ENCODE measurements at places on chromosomes 3 and 15.
A peak's percentile ranks its signal among the peaks of the same experiment; 100 is the strongest.

GRCh38 chr3:164352991-164353390 is 725.3 kb downstream of the SI start:
- no peak for DNase-seq

- DNase-seq: no peak
Observed at GRCh38 chr3:123584284-123584987, 417 bp downstream of the HACD2 start.

DNA sequence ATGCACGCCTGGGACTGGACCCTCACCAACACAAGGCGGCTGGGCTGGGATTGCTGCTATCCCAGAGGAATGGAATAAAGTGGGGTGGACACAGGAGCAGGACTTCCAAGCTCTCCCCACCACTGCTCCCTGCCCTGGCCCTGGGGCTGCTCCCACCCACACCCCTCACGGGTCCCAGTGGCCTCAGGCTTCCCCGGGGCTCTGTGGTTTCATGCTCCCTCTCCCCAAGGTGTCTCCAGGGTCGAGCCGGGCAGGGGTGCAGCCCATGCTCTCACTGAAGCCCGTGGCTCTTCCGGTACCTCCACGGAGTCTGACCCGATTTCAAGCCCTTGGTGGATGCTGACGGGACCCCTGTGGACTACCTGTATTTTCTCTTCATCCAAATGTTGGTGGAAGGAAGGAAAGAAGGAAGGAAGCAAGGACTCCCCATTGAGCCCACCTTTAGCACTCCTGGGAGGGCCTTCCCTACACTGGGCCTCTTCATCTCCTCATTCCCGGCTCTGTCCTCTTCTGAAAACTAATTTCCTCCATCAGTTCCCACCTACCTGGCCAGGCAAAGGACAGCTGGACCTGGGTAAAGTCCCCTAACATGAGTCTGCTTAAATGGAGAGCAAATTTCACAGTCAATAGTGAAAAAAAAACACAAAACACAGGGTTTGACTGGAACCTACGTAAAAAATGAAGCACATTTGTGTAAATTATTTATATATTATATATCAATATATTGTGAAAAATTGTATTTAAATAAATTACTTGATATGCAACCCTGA is 44.0 kb upstream of the PCSK6 start:
- no peak for DNase-seq

DNA sequence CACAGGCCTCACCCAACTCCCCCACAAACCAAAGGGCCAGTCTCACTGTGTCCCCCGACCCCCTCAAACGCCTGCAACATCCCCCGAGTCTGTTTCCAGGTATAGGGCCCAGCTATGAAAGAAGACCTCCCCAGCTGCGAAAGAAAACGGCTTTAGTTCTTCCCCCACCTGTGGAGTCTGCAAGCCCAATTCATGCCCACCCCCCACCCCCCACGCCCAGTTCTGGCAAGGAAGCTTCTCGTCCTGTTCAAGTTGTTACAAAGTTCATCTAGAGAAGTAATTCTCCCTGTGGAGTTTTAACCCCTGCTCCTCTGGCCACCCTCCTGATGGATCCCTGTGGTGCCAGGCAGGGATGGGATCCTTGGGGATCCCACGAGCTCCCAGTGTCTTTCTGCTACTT is 54.4 kb downstream of the CCDC66 start:
- DNase-seq: no peak

- no peak for DNase-seq
Observed at GRCh38 chr15:80138961-80139360, 13.8 kb upstream of the FAH start.

DNA sequence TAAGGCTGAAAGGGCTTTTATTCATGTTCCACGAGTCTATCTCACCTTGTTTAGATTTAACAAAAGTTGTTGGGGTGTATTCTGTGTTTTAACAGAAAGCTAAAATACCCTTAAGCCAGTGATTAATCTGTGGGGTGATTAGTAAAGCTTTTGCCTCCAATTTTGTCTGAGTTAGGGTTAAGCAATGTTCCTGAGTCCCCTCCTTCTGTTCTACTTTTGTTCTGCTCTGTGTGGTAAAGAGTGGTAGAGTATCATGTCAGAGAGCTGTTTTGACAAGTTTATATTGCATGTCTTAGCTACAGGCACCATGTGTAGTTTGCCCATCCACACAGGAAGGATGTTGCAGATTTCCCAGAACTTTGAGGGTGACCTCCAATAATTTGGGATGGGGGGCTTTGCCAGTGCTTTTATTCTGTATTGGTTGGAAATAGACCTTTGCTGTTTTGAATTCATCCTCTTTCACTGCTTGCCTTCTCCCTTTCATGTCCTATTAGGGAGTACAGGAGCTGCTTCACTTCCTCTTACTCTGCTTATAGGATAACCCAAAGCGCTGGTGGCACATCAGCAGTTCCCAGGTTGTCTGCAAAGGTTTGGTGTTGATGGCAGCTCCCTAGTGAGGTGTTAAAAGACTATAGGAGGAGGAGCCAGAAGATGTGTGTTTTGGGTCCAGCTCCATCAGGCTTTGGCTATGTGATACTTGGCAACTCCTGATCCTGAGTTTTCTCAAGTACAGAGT is 7.4 kb downstream of the PDE8A start:
- DNase-seq: no peak

DNA sequence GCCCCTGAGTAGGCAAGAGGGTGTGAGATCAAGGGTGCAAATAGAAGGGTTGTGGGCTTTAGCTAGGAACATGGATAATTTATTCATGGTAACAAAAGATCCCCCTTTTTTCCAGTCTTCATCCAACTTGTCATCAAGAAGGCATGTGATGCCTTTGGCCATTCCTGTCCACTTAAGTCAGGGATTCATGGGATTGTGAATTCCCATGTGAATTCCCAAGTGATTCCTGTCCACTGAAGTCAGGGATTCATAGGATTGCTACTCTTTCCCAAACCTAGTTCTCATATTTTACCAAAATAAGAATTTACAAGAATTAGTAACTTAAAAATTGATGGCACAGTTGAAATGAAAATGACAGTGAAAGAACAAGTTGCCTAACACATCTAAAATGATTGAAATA is 40.8 kb downstream of the HMG20A start:
- no peak for DNase-seq

DNA sequence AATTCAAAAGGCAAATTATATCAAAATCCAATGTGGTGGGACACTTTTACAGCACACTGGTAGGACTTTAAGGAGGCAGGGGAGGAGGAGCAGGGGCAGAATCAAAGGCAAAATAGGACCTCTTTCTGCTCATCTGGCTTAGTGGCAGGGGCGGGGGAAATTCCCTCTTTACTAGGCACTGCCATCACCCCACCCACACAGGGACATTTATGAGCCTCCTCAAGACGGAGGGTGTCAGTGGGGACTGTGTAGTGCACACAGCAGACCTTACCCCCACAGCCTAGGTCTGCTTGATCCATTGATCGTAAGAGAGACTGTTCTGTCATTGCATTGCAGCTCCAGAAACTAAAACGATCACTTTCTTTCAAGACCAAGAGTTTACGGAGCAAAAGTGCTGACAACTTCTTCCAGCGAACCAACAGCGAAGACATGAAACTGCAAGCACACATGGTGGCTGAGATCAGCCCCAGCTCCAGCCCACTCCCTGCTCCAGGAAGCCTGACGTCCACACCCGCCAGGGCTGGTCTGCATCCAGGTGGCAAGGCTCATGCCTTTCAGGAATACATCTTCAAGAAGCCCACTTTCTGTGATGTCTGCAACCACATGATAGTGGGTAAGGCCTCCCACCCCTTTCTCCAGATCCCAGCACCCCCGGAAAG is 62.9 kb downstream of the STAC start:
- DNase-seq: no peak

- no peak for DNase-seq
Observed at GRCh38 chr15:57696146-57696545, 10.4 kb upstream of the POLR2M start.

GRCh38 chr3:173983343-173983742 is 585.8 kb downstream of the NLGN1 start:
- no peak for DNase-seq

- no peak for DNase-seq
Observed at GRCh38 chr3:82654708-82655107, 893.3 kb upstream of the GBE1 start.

GRCh38 chr15:44536302-44536961 is 515 bp upstream of the EIF3J start:
- DNase-seq: peak; percentile 49

GRCh38 chr3:55661571-55661970 is 174.5 kb upstream of the WNT5A start:
- no peak for DNase-seq

DNA sequence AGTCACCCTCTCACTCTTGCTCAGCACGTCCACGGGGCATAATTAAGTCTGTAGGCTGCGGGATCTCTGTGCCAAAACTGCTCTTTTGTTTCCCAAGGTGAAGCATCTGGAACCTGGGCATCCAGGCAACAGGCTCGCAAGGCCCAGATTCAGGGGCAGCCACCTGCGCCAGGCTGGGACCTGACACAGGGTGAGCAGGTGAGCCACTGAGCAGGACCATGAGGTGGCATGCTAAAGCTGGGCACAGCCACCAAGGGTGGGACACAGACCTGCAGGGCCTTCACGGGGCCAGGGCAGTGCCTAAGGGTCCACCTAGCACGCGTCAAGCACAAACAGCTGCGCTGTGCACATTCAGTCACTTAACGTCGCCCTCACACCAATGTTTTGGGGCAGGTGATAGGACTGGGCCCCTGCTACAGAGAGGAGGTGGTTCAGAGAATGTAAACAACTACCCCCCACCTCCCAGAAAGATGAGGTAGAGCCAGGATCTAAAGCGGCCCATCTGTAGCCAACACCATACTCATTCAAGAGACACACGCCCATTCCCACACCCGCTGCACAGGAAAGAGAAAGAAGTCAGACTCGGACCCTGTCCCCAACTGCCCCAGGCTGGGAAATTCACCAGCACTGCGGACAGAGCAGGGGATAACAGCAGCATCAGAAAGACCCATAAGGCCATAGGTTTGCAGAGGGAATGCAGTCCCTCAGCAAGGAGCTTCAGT is 16.3 kb downstream of the XXYLT1 start:
- no peak for DNase-seq

GRCh38 chr3:66693461-66694031 is 192.7 kb upstream of the LRIG1 start:
- DNase-seq: no peak

GRCh38 chr15:78092261-78093041 is at the start of gene SH2D7:
Gene SH2D7 (plus strand): TSS chr15:78092561. CDS start chr15:78092585, 24 bp downstream.
- no peak for DNase-seq

- DNase-seq: no peak
Observed at GRCh38 chr3:14870783-14871060, 52.0 kb downstream of the FGD5 start.

GRCh38 chr3:158977497-158977896 is 175.6 kb downstream of the MFSD1 start:
- DNase-seq: no peak

GRCh38 chr3:14484741-14485140 is 55.4 kb downstream of the GRIP2 start:
- no peak for DNase-seq

DNA sequence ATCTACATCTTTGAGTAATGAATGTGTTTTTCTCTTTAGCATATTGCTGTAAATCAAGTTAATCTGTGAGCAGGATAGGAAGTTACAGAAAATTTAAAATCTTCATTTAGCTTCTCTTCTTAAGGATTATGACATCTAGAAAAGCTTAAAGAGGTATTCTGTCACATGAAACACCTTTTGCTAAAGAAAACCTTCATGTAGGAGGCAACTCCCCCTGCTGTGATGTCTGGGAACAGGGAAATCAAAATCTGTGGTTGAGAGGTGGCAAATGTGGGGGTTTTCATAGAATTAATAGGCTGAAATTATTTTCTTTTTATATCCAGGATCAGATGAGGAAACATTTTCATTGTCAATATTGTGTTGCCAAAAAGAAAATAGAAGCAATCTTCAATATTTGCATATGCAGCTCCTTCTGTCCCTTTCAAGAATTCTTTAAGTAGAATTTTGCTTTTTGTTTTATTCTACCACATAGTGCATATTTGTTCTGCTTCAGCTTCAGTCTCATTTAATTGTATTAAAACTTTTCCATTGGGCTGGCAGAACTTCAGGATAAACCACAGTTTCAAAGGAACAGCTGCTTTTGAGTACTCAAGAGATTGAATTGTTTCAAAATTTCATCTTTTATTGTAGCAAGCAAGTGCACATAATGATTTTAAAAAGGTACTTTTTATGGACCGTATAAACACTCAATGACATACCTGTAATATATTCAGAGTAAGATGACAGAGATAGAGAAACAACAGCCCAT is 128.4 kb downstream of the RAP2B start:
- DNase-seq: no peak

DNA sequence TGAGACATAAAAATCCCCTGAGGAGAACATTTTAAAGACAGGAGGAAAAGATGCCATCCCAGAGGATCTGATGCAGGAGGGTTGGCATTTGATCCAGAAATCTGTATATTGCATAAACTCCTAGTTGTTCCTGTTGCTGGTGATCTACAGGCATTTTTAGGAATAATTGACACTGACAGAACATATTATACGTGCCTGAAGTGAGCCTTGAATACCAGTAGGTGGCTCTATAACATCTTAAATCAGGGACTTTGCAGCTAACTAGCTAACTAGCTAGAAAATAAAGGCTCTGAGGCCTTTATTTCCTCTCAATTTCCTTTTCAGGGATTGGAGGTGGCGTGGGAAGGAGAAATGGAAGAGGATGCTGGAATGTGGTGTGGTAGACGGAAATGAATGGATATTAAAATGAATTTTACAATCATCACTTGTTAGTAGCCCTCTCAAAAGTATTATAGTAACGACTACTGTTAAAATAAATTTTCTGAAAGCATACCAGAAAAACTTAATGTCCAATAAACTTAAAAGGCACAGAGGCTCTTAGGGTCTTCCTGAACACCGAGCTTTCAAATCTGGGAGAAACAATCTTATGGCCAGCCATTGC is 73.8 kb upstream of the ZBED2 start:
- DNase-seq: no peak

DNA sequence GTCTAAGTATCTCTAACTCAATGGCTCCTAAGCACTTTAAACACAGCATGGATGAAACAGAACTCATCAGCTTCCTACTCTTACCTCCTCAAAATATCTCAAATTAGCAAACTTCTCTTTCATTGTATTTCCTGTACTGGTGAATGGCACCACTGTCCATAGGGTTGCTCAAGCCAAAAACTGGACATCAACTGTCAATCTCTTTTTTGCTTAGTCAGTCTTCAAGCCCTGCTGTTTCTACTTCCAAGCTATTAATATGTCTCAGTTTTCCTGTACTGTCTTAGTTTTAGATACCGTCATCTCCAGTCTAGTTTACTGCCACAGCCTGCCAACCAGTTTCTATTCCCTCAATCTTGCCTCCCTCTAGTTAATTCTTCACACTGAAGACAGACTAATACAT is 48.3 kb upstream of the KPNA4 start:
- DNase-seq: no peak

GRCh38 chr3:147483145-147483544 is 74.0 kb downstream of the ZIC1 start:
- no peak for DNase-seq

GRCh38 chr15:40923551-40923950 is 5.6 kb upstream of the DLL4 start:
- DNase-seq: no peak

GRCh38 chr3:159892801-159893200 is 95.8 kb upstream of the IL12A start:
- DNase-seq: no peak
